Muscle of leg (tissue), 16 donors: ENCODE measurements at places on chromosomes 16 and 17.
A peak's percentile ranks its signal among the peaks of the same experiment; 100 is the strongest.

- no peak for DNase-seq
These were observed 118.3 kb downstream of the PARN start for GRCh38 chr16:14511800-14512135.

- no peak for DNase-seq
These were observed 31.3 kb upstream of the NKD1 start for GRCh38 chr16:50516890-50517289.

GRCh38 chr16:49575346-49576172 is 202.0 kb downstream of the C16orf78 start:
- peak; percentile 78 for DNase-seq

DNA sequence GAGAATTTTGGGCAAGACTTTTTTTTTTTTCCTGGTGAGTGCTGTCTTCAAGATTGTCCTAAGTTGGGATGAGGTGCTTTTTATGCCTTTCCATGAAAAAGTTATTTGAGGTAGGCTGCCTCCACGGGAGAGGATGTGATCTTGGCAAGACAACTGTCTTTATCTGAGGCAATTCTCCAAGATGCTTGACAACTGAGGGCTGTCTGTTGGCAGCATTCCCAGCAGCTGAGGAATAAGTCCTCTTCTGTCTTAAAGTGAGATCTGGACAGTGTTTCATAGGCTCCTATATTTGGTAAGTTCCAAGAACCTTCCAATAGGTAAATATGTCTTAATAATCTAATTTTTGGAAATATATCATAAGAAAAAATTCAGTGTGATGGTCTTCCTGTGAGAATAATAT is 662.0 kb downstream of the CDH11 start:
- peak; percentile 75 for DNase-seq

DNA sequence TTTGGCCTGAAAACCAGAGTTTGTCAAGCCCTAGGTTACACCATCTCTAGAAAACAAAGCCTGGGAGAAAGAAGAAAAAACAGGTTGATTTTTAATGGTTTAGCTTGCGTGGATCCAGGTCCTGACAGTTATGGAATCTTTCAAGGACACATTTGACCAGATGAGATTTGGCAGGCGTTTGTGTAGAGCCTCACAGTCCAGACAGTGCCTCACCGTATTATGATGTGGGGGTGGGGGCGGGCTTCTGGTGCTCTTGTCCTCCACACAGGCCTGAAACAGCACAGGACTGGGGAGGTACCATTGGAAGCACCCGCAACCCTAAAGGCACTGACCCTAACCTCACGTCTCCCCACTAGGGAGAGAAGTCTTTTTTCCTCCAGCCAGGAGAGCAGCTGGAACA is 19.6 kb downstream of the MVP start:
- no peak for DNase-seq
